Glomerular endothelial cell (primary cell): ENCODE measurements at places on chromosomes 12 and 14. TPM values are rescaled to one million over a fixed set of nuclear protein-coding genes. Genes with fewer than 3 reads are reported as not detected.

DLGAP5 gene
- total RNA-seq, result 7.4 and 8.9 TPM in 2 replicates

PRKD1 gene
- total RNA-seq, result 7.2 and 12.3 TPM in 2 replicates

IL23A gene
- 3.0 TPM in 1 of 2 replicates, not detected in the other for total RNA-seq

- no peak for DNase-seq
Observed at GRCh38 chr14:24292118-24292807, 7.3 kb downstream of the DHRS1 start.

GRCh38 chr14:102184316-102185035 lies 44.8 kb downstream of the WDR20 start:
- DNase-seq, result no peak

- no peak for DNase-seq
Observed at GRCh38 chr12:42130672-42131402, 13.8 kb downstream of the GXYLT1 start.

DNA sequence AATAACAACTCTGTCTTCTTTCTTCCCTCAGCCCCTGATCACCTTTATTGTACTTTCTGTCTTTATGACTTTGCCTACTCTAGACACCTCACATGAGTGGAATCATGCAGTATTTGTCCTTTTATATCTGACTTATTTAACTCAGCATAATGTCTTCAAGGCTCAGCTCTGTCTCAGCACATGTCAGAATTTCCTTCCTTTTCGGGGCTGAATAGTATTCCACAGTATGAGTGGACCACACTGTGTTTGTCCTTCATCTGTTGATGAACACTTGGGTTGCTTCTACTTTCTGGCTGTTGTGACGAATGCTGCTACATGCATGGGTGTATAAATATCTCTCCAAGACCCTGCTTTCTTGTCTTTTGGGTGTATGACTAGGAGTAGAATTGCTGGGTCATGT lies 117.6 kb downstream of the KIF26A start:
- DNase-seq, result no peak

DNA sequence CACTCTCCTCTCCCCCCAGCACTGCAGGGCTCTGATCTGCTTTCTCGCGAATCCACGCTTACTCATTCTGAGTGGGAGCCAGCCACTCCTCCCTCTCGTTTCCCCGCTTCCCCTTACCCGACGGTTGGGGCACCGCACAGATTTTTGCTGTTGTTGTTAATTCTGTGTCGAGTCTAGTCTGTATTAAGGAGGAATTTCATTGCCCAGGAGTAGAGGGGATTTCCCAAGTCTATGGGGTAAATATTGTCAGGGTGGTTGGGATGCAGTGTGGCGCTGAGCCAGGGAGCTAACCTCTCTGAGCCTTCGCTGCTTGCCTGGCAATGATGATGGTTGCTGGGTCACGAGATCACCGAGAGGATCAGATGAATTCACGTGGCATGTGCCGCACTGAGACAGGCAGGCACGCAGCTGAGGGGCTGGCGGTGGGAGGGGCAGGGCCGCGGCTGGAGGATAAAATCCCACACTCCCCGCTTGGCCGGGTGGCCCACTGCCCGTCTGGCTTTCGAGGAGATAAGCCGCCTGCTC lies 18.5 kb downstream of the NCOR2 start:
- no peak for DNase-seq

DNA sequence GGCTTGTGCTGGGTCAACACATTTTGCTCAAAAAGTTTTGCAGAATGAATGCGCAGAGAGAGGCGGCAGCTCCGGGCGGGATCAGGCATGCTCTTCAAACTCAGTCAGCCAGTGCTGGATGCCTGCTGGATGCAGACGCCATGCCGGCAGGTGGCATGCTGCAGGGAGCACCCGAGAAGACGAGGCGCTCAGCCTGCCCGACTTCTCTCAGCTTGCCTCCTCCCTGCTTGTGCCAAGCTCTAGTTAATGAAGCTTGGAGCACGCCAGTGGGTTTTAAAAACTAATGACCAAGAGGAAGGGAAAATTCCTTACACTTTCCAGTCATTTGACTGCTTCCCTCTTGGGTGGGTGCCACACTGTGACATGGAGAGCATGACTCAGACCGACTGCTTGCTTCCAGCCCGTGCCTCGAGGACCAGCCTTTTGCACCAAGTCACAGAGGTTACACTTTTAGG lies 39.8 kb downstream of the SLC24A4 start:
- DNase-seq, result no peak
